ENCODE measurements at places on chromosomes 1 and 21. TPM values are rescaled to one million over a fixed set of nuclear protein-coding genes. Genes with fewer than 3 reads are reported as not detected.

Gene SRRM1
- 24.1 TPM for total RNA-seq

Gene RGS1
- total RNA-seq = not detected

Gene SMIM1
- total RNA-seq = 4.1 TPM

Gene SLFNL1
- total RNA-seq = 0.60 TPM

Gene SEMA4A
- 1.6 TPM for total RNA-seq

Gene KIF21B
- total RNA-seq = 0.09 TPM

Gene HES4
- total RNA-seq = 1.1 TPM

Gene ADAMTS4
- 1.4 TPM for total RNA-seq

Gene SH2D5
- total RNA-seq = 1.3 TPM

Gene WNT4
- total RNA-seq = under 0.01 TPM

Gene LYPLA2
- total RNA-seq = 26.5 TPM

Gene GNB1
- total RNA-seq = 62.3 TPM

Gene LRRC7
- total RNA-seq = under 0.01 TPM

Gene WDR64
- not detected for total RNA-seq
